H9 (cell line): ENCODE measurements at places on chromosomes 6 and 20. TPM values are rescaled to one million over a fixed set of nuclear protein-coding genes. Genes with fewer than 3 reads are reported as not detected.

- no peaks in the 10 kb centered on the region for H3K4me1 ChIP-seq
- no peak overlapping the region for H3K27ac ChIP-seq
- no peaks in the 10 kb centered on the region for H3K27me3 ChIP-seq
- no peak for DNase-seq
- no peaks in the 10 kb centered on the region for H3K36me3 ChIP-seq
Measured at GRCh38 chr6:116773886-116774285, 8.4 kb upstream of the FAM162B start.

DNA sequence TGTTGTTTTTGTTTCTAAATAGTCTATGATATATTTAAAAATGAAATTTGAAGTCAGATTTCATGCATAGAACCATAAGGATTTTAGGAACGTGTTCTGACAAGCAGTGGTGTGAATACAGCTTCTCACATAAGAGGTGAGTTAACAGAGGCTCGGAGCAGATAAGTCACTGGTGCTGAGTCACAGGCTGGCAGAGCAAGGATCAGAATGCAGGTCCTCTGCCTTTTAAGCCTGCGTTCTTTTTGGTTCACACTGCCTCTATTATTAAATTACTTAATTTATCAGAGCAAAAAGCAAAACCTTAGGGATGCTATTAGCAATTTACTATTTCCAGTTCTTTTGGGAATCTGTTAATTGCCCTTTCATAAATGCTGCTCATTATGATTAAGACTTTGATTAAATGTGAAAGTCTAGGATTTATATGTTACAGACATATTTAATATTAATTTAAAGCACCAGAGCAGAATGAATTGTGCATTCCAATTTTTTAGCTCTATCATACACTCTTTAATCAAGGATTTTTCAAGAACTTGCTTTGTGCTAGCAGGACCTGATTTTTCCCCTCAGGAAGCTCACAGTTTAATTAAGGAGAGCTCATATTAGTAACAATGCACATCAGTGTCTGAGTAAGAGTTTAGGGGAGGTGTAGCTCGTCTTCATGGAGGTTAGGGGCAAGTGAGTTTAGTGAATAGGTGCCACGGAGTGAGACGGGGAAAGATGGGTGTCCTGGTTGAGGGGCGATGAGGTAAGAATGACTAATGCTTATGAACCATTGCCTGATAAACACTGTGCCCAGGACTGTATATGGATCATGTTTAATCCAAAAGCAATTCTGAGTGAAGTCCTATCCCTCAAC is 212.7 kb upstream of the AGPAT4 start:
- H3K36me3 ChIP-seq, result no peaks in the 10 kb centered on the region; the same call in 2 of the 3 replicates
- DNase-seq, result no peak
- no peak overlapping the region for H3K4me3 ChIP-seq
- no peak overlapping the region for H3K27ac ChIP-seq
- H3K4me1 ChIP-seq, result no peaks in the 10 kb centered on the region; the same call in 1 of the 2 replicates

DNA sequence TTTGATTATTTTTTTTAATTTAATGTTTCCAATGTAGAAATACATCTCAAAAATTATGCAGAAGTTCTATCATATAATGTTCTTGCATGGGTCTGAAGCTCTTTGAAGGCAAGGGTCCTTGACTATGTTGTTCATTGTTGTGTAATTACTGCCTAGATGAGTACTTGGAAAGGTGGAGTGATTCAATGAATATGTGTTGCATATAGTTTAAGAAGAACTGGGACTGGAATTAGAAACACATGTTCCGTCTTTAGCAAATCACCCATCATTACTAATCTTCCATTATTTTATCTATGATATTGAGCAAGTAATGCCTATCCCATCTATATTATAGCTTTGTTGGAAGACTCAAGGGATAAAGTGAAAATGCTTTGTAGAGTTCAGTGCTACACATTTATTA is 147.3 kb downstream of the LAMA2 start:
- no peaks in the 10 kb centered on the region for H3K4me1 ChIP-seq
- H3K4me3 ChIP-seq, result no peak overlapping the region
- DNase-seq, result no peak
- no peaks in the 10 kb centered on the region for H3K36me3 ChIP-seq
- H3K27ac ChIP-seq, result no peak overlapping the region

The PPIL6 gene
- 0.26 and 1.0 TPM in 2 replicates for total RNA-seq

The TRIM31 gene
- total RNA-seq, result not detected in 2 replicates

The PBOV1 gene
- total RNA-seq, result not detected in 2 replicates
